ENCODE measurements at places on chromosomes 7 and 10. TPM values are rescaled to one million over a fixed set of nuclear protein-coding genes. Genes with fewer than 3 reads are reported as not detected.

DNA sequence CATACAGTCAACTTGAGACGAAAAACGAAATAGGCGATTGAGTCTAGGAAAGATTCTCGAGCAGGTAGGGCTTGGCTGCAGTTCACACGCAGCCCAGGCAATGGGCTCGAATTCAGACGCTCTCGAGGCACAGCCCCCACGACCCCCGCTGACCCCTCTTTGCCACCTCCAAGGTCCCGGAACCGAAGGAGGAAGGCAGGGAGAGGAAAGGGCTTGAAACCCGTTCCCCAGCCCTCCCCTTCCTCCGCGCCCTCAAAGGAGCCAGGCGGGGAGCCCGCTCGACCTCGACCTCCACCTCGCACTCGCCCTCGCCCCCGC is 441 bp downstream of the CCDC186 start:
- DNase-seq, result no peak

- no peak for DNase-seq
These were observed 261.7 kb upstream of the SEMA3C start for GRCh38 chr7:81180573-81180972.

GRCh38 chr10:15251791-15252380 is 83.4 kb upstream of the NMT2 start:
- DNase-seq, result no peak

GRCh38 chr10:17023386-17024298 is 106.0 kb downstream of the CUBN start:
- peak; percentile 67 for DNase-seq

- DNase-seq, result no peak
These were observed 58.4 kb downstream of the NEURL1 start for GRCh38 chr10:103551619-103552602.

GRCh38 chr10:98673171-98673782 is 226.5 kb upstream of the HPS1 start:
- DNase-seq, result no peak

GRCh38 chr10:30029872-30030256 is 29.5 kb downstream of the JCAD start:
- no peak for DNase-seq

CUBN gene
- total RNA-seq, result 0.07 TPM

EBLN1 gene
- not detected for total RNA-seq

All from PC-9 (cell line).